ENCODE measurements at places on chromosomes 12 and 14. TPM values are rescaled to one million over a fixed set of nuclear protein-coding genes. Genes with fewer than 3 reads are reported as not detected.

The TAS2R8 gene
- 0.69 TPM for total RNA-seq

The KERA gene
- total RNA-seq, result 0.23 TPM

The CEBPE gene
- not detected for total RNA-seq

The ARHGEF40 gene
- total RNA-seq, result 23.5 TPM

The KLRC1 gene
- total RNA-seq, result not detected

The CCDC198 gene
- total RNA-seq, result 1.2 TPM

The CLEC2A gene
- not detected for total RNA-seq

The MAP3K9 gene
- total RNA-seq, result 31.6 TPM

The SYNDIG1L gene
- total RNA-seq, result 32.8 TPM

The TBX5 gene
- not detected for total RNA-seq

The SPTB gene
- 28.1 TPM for total RNA-seq

The LTBP2 gene
- 1.2 TPM for total RNA-seq

The HOXC11 gene
- total RNA-seq, result not detected

The TEDC1 gene
- total RNA-seq, result 7.8 TPM

The TRIM9 gene
- 61.4 TPM for total RNA-seq

The RIMBP2 gene
- total RNA-seq, result 32.8 TPM

The FOXA1 gene
- 3.7 TPM for total RNA-seq

The ENDOU gene
- total RNA-seq, result not detected

The C12orf54 gene
- not detected for total RNA-seq

The GYS2 gene
- total RNA-seq, result not detected

The PPHLN1 gene
- total RNA-seq, result 70.8 TPM

The RASSF8 gene
- total RNA-seq, result 49.6 TPM

The CPSF2 gene
- 19.6 TPM for total RNA-seq

The NTN4 gene
- 16.4 TPM for total RNA-seq

The MDGA2 gene
- total RNA-seq, result 84.4 TPM

The ANGEL1 gene
- total RNA-seq, result 12.2 TPM

The AKT1 gene
- 99.0 TPM for total RNA-seq

The OXA1L gene
- total RNA-seq, result 43.8 TPM

The SERPINA12 gene
- total RNA-seq, result not detected

Measured in diencephalon (tissue), 1 donor.